ENCODE measurements at places on chromosomes 1 and 21.
A peak's percentile ranks its signal among the peaks of the same experiment; 100 is the strongest.

DNA sequence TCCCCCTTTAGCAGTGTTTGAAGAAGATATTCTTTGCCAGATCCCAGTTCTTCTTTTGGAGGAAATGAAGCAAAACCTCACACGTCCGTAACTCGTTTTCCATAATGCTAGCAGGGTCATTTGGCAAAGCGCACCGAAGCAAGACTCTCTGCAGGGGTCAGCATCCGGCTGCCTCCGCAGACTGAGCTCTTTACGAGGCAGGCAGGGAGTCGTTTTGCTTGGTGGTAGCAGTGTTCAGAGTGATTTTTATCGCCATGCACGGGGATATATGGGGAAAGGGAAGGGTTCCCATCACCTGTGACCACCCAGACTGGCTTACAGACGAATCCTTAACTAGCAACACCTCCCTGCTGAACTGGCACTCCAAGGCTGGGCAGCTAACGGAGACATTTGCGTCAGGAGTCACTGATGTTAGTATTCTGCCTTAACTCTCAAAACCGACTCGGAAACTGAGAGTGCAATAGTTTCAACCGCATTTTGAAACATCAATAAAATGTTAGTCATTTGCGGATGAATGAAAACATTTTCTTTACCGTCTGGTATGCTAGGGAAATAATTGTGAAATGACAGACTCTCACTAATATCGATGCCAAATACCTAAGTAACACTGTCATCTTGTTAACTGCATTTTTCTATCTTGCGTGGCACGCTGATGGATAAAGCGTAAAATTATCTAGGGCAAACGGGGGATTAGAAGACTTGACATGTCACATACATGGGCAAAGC lies 2.2 kb upstream of the NEGR1 start:
- no peaks in the 10 kb centered on the region for H3K36me3 ChIP-seq
- peak overlapping the region; percentile 39 for H3K4me3 ChIP-seq
- peak; percentile 47 for DNase-seq
- peak overlapping the region; percentile 81 for H3K27ac ChIP-seq
- H3K4me1 ChIP-seq = no peaks in the 10 kb centered on the region
- peaks cover 28% of the 10 kb centered on the region for H3K27me3 ChIP-seq

GRCh38 chr1:44602634-44603628 lies 71.3 kb downstream of the TMEM53 start:
- H3K36me3 ChIP-seq = no peaks in the 10 kb centered on the region
- H3K27me3 ChIP-seq = no peaks in the 10 kb centered on the region
- no peak for DNase-seq
- H3K27ac ChIP-seq = no peak overlapping the region

DNA sequence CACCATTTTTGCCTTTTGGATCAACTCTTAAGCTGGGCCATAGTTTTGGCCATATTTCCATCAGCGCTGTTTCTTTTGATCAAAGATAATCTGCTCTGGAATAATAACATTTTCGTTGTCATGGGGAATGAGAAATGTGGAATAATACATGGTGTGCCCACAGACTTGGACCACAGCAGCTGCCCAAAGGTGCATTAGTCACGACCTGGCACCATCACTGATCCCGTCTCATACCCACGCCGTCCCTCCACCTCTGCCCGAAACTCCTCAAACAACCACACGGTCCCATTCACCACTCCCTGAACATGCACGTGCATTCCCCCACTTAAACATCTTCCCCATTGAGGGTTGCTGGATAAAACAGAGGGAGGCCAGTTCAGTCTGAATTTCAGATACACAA lies 76.9 kb downstream of the SLC66A1 start:
- no peak for DNase-seq
- H3K4me3 ChIP-seq = no peak overlapping the region
- no peaks in the 10 kb centered on the region for H3K27me3 ChIP-seq
- peaks cover 64% of the 10 kb centered on the region for H3K4me1 ChIP-seq

GRCh38 chr1:175512637-175513412 lies 230.6 kb downstream of the TNR start:
- H3K36me3 ChIP-seq = no peaks in the 10 kb centered on the region
- DNase-seq = no peak
- no peak overlapping the region for H3K27ac ChIP-seq
- no peaks in the 10 kb centered on the region for H3K4me1 ChIP-seq
- H3K27me3 ChIP-seq = peaks cover 7% of the 10 kb centered on the region

GRCh38 chr1:94912263-94913184 lies 14.4 kb downstream of the CNN3 start:
- no peaks in the 10 kb centered on the region for H3K27me3 ChIP-seq
- H3K4me3 ChIP-seq = no peak overlapping the region
- peaks cover 18% of the 10 kb centered on the region for H3K4me1 ChIP-seq

- no peak overlapping the region for H3K4me3 ChIP-seq
- peaks cover 16% of the 10 kb centered on the region for H3K4me1 ChIP-seq
- H3K27me3 ChIP-seq = no peaks in the 10 kb centered on the region
- H3K27ac ChIP-seq = peak overlapping the region; percentile 23
Measured at GRCh38 chr1:97905141-97905940, 15.5 kb downstream of the DPYD start.

DNA sequence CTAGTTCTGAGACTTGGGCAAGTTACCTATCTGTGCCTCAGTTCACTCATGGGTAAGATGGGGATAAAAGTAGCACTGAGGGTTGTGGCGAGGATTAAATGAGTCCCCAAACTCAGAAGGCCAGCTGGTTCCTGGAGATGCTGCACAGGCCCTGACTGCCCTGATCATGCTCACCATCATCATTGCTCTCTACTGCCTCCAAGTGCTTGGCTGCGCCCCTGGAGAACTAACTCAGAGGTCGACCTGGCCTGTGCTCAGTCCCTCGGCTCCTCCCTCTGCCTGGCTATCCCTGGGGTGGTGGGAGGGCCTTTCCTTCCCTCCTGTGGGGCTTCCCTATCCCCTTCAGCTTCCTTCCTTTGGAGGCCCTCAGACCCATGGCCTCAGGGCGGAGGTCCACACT lies 5.6 kb downstream of the SLC5A9 start:
- peaks cover 22% of the 10 kb centered on the region for H3K4me1 ChIP-seq
- H3K4me3 ChIP-seq = no peak overlapping the region
- DNase-seq = no peak
- H3K36me3 ChIP-seq = no peaks in the 10 kb centered on the region
- no peaks in the 10 kb centered on the region for H3K27me3 ChIP-seq

GRCh38 chr21:34553151-34553952 lies 41.3 kb upstream of the KCNE1 start:
- DNase-seq = no peak
- no peaks in the 10 kb centered on the region for H3K27me3 ChIP-seq
- H3K4me1 ChIP-seq = no peaks in the 10 kb centered on the region
- H3K4me3 ChIP-seq = no peak overlapping the region
- H3K36me3 ChIP-seq = no peaks in the 10 kb centered on the region
- no peak overlapping the region for H3K27ac ChIP-seq

DNA sequence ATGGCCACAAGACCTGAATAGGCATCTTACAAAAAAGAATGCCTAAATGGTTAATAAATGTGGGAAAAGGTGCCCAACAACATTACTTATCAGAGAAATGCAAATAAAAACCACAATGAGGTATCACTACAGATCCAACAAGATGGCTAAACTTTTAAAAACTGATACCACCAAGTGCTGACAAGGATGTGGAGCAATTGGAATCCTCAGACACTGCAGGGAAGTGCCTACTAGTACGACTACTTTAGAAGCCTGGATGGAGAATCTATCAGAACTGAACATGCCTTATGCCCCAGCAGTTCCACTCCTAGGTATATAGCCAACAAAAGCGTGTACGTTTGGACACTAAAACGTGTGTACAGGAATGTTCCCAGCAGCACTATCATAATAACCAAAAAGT lies 19.9 kb downstream of the TNFRSF8 start:
- H3K4me3 ChIP-seq = no peak overlapping the region
- no peaks in the 10 kb centered on the region for H3K36me3 ChIP-seq
- DNase-seq = no peak
- H3K27me3 ChIP-seq = no peaks in the 10 kb centered on the region

- no peaks in the 10 kb centered on the region for H3K27me3 ChIP-seq
- no peaks in the 10 kb centered on the region for H3K36me3 ChIP-seq
- H3K4me3 ChIP-seq = no peak overlapping the region
- DNase-seq = no peak
- H3K4me1 ChIP-seq = no peaks in the 10 kb centered on the region
- no peak overlapping the region for H3K27ac ChIP-seq
Measured at GRCh38 chr1:33797849-33798248, 66.0 kb upstream of the HMGB4 start.

DNA sequence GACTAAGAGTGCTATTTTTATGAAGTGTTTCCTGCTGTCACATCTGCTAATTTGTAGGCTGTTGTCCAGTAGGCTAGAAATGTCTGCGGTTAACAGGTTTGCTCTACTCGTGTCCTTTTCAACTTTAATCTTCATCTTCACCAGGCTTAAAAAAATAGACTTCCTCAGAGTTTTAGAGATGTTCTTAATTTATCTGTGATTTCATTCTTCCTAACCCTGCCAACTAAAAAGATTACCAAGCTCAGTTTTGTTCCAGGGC lies 66.8 kb downstream of the SASS6 start:
- no peaks in the 10 kb centered on the region for H3K27me3 ChIP-seq
- H3K36me3 ChIP-seq = no peaks in the 10 kb centered on the region
- no peaks in the 10 kb centered on the region for H3K4me1 ChIP-seq
- no peak overlapping the region for H3K27ac ChIP-seq
- DNase-seq = no peak

DNA sequence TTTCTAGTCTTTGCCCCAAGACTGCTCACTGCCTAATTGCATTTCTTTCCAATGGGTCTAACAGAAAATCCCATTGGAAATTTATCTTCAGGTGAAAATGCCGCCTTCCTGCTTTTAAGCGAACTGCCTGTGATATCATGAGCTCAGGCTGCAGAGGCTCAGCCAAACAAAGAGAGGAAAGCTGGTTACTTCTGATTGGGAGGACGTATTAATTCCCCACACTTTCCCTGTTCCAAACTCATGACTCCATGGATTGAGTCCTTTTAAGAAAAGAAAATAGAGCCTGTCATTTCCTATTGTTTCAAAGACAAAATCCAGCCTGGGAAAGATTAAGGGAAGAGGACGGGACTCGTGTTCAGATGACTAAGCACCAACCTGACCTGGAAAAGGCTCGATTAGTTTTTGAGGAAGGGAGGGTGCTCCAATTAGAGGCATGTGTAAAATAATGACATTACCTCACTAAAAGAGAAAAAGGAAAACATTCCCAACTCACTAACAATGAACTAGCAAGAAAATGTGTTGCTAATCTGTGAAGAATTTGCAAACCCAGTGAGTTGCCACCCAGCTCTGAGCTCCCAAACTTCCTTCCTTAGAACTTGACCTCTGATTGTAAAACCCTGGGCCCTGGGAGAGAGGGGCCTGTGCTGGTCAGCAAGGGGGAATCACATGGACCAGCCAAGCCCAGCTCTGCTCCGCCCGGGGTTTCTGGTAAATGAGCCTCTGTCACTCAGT lies 61.2 kb downstream of the TCP10L start:
- H3K4me1 ChIP-seq = peaks cover 25% of the 10 kb centered on the region
- peak overlapping the region; percentile 42 for H3K27ac ChIP-seq
- H3K36me3 ChIP-seq = no peaks in the 10 kb centered on the region
- H3K4me3 ChIP-seq = no peak overlapping the region

DNA sequence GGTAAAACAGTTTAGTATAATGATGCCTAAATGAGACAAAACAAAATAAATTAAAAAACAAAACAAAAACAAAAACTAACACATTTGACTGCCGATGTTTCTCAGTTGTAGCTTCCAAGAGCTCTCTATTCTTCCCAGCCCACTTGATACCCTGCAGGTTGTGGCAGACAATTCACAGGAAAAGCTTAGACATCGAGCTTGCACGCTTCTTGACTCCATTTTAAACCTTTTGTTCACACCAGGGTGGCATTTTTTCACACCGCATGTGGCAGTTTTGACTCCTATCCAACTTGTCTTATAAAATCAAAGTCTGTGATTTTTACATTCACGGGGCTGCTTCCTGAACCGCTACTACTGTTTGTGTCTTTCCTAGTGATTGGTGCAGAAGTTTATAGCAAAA lies 575.9 kb downstream of the USP25 start:
- H3K4me3 ChIP-seq = no peak overlapping the region
- no peak overlapping the region for H3K27ac ChIP-seq
- no peaks in the 10 kb centered on the region for H3K27me3 ChIP-seq
- no peaks in the 10 kb centered on the region for H3K4me1 ChIP-seq
- no peak for DNase-seq
- no peaks in the 10 kb centered on the region for H3K36me3 ChIP-seq

DNA sequence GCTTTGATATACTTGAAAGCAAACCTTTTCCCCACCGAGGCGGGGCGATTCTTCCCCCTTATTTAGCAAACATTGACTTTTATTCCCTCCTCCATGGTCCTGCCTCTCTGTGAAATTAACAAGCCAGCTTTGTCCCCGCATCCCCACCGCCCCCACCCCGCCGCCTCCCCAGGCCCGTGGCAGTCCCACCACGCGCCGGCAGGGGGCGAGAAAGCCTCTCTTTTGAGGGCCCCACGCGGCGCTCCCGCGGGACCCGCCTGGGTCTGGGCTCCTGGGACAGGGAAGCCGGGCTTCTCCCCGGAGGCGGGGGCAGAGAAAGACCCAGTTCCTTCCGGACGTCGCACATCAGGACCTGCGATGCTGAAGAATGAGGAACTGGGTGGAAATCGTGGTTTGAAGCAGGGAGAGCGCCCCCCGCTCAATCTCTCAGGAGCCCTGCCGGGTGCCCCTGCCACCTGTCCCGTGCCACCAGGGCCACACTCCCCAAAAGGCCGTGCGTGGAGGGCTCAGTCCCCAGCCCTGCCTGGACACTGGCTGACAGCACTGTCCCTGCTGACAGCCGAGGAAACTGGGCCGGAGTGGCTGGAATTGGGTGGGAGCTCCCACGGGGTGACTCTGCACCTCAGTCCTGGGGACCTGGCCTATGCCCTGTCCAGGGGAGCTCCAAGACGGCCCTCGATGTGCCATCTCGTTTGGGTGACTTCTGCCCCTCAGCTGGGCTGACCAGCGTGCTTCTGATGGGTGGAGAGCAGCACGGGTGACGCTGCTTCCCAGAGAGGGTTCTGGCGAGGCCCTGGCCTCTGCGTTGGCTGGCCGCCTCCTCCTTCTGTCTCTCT lies 8.6 kb upstream of the ACTRT2 start:
- no peak overlapping the region for H3K27ac ChIP-seq
- peaks cover 7% of the 10 kb centered on the region for H3K4me1 ChIP-seq
- no peak overlapping the region for H3K4me3 ChIP-seq
- peaks cover 76% of the 10 kb centered on the region for H3K27me3 ChIP-seq
- no peaks in the 10 kb centered on the region for H3K36me3 ChIP-seq
